ENCODE measurements at places on chromosomes 2 and 18. TPM values are rescaled to one million over a fixed set of nuclear protein-coding genes. Genes with fewer than 3 reads are reported as not detected.

SLC4A5 gene
- 0.51 TPM for polyA plus RNA-seq

SNX17 gene
- 66.8 TPM for polyA plus RNA-seq

IL1A gene
- not detected for polyA plus RNA-seq

GLI2 gene
- polyA plus RNA-seq, result 2.7 TPM

LOXHD1 gene
- polyA plus RNA-seq, result 0.08 TPM

SOWAHC gene
- 2.5 TPM for polyA plus RNA-seq

HPCAL1 gene
- 45.9 TPM for polyA plus RNA-seq

MLPH gene
- polyA plus RNA-seq, result 3.0 TPM

RNF103 gene
- polyA plus RNA-seq, result 37.7 TPM

KCNE4 gene
- 1.8 TPM for polyA plus RNA-seq

RFX8 gene
- 0.31 TPM for polyA plus RNA-seq

MYCN gene
- polyA plus RNA-seq, result 0.88 TPM

PCARE gene
- 0.08 TPM for polyA plus RNA-seq

MATN3 gene
- 0.16 TPM for polyA plus RNA-seq

ALPI gene
- polyA plus RNA-seq, result not detected

CNTNAP5 gene
- not detected for polyA plus RNA-seq

ARHGEF33 gene
- 2.1 TPM for polyA plus RNA-seq

NEU2 gene
- polyA plus RNA-seq, result not detected

DLX2 gene
- polyA plus RNA-seq, result 0.07 TPM

MC2R gene
- polyA plus RNA-seq, result 725 TPM

INPP5D gene
- polyA plus RNA-seq, result 15.6 TPM

GREB1 gene
- 2.3 TPM for polyA plus RNA-seq

CFAP221 gene
- 4.3 TPM for polyA plus RNA-seq

PIKFYVE gene
- 5.1 TPM for polyA plus RNA-seq

C2orf72 gene
- polyA plus RNA-seq, result 1.4 TPM

NGEF gene
- polyA plus RNA-seq, result 467 TPM

WNT10A gene
- polyA plus RNA-seq, result 0.07 TPM

GKN1 gene
- polyA plus RNA-seq, result 2.9 TPM

NT5DC4 gene
- not detected for polyA plus RNA-seq

REEP1 gene
- 4.9 TPM for polyA plus RNA-seq

FIGN gene
- polyA plus RNA-seq, result 1.7 TPM

CENPA gene
- 0.20 TPM for polyA plus RNA-seq

FLACC1 gene
- 1.2 TPM for polyA plus RNA-seq

LIMS4 gene
- 24.7 TPM for polyA plus RNA-seq

NBAS gene
- 50.5 TPM for polyA plus RNA-seq

VWC2L gene
- polyA plus RNA-seq, result not detected

TUBB8B gene
- polyA plus RNA-seq, result not detected

COLEC11 gene
- polyA plus RNA-seq, result 16.8 TPM

SIX2 gene
- polyA plus RNA-seq, result 0.40 TPM

VWA3B gene
- 0.16 TPM for polyA plus RNA-seq

Measured in adrenal gland (tissue), 19 donors.